ENCODE measurements at places on chromosomes 7 and 10.

- DNase-seq, result no peak
Measured at GRCh38 chr7:99132595-99133321, 11.2 kb downstream of the SMURF1 start.

DNA sequence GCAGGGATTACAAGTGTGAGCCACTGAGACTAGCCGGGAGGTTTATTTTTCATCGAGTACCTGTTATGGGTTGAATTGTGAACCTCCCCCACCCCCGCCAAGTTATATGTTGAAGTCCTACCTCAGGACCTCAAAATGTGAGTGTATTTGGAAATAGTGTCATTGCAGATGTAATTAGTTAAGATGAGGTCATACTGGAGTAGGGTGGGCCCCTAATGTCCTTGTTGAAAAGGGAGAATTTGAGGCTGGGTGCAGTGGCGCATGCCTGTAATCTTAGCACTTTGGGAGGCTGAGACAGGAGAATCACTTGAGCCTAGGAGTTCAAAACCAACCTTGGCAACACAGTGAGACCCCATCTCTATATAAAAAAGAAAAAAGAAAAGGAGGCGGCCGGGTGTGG lies 10.8 kb upstream of the BAG3 start:
- no peak for DNase-seq

- DNase-seq, result peak; percentile 21
Measured at GRCh38 chr10:84424731-84425167, 96.4 kb downstream of the CCSER2 start.

- DNase-seq, result no peak
Measured at GRCh38 chr10:14975672-14976273, 16.6 kb downstream of the MEIG1 start.
